ENCODE measurements at places on chromosomes 7 and 10.

- no peak for DNase-seq
These were observed 6.7 kb downstream of the SLC37A3 start for GRCh38 chr7:140391634-140392033.

- DNase-seq: no peak
These were observed 43.7 kb downstream of the DNAJB9 start for GRCh38 chr7:108613147-108613948.

DNA sequence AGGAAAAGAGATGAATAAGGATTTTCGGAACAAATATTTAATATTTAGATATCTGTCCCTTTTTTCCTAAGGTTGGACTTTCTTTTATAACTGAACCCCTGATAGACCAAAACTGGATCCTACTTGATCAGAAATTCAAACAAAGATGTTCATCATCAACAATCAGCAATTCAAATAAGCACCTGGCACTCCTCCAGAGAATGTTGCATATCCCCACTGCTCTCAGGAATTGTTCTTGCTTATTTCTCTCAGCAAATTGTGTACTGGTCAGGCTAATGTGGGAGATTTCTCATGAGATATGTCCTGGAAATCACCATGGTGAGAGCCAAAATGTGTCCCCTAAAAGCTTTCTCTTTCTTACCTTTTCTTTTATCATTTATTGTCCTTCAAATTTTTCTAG is 40.3 kb upstream of the LHFPL3 start:
- DNase-seq: no peak

DNA sequence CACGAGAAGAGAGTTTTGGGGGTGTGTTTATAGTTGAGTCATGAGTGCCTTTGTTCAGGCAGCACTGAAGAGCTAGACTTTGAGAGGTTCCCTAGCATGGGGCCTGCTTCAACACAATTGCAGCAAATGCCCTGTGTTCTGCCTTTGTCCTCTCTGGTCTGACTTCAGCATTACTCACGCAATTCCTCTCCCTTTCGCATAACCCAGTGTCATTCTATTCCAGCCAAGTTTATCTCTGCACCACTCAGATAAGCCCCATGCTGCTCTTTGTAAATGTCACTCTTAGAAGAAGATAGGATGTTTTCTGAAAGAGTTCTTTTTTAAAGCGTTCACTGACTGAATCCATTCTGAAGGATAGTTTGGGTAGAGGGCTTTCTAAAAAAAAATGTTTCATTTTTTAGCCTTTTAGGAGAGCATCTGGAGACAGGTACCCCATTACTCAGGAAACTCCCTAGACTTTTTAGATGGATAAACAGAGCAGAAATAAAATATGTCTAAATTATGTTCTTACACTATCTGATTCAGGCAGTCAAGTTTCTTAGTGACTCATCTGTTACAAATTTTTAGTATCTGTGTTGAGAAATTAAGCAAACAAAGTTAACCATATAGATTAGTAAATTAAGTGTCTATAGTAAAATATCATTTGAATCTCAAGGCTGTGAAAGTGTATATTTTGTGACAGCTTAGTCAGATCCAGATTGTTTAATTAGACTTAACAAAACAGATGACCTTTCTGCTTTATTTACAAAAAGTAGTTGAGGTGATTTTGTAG is 318.5 kb downstream of the GPR158 start:
- no peak for DNase-seq

GRCh38 chr7:95772298-95772770 is at the start of gene DYNC1I1:
TSS of gene DYNC1I1 (plus strand) at chr7:95772554. CDS start at chr7:95804730, 32,176 bp downstream.
- DNase-seq: peak; percentile 71

- no peak for DNase-seq
These were observed 15.9 kb upstream of the ACBD5 start for GRCh38 chr10:27256299-27257189.

DNA sequence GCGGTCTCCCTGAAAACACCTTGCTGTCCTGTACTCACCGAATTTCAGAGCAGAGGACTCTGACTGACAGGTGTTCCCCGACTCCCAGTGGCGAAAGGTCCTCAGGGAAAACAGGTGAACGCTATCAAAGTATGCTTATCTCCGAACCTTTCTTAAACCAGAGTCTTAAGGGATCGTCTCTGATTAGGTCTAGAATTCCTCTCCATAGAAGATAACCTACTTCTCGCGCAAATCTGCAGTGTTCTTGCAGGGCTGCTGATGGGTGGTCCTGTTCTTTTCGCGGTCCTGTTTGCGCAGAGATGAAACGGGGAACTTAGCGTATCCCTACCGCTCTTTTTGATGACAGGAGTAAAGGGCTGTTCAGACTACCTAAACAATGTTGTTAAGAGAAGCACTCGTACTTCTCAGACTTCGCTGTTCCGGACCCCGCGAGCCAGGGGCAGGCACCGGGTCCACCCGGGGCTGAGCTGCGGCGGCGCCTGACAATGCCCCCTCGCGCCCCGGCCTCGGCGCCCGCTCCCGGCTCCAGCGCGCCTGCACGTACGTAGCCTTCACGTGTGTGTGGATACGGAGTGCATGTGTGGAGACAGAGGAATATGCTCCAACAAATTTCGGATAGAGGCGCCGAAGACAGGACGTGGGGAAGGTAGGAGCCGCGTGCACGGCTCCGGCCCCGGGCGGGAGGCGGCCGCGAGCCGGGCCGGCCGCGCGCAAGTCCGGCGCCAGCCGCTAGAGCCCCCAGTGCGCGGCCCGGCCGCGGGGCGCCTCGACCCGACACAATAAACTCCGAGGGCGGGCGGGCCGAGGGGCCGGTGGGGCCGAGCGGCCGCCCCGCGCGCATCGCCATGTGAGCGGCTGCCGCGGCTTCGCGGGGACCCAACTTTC is 766 bp upstream of the ZMYND11 start:
- DNase-seq: no peak

DNA sequence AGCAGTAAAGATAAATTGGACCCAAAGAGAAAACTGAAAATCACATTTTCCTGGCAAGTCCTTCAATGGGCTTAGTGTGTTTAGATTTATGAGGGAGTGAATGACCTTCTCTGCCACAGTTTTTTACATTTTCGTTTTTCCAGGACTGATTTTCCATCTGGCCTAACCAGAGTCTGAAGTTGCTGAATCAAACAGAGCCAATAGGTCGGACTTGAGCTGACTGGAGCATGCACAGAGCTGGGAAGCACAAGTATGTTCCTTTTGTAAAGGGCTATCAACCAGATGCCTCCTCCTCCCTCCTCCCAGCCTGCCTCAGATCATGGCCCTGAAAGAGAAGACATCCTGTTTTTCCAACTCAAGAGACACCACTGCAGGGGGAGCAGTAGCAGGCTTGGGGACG is 126.0 kb upstream of the ANKRD1 start:
- no peak for DNase-seq

DNA sequence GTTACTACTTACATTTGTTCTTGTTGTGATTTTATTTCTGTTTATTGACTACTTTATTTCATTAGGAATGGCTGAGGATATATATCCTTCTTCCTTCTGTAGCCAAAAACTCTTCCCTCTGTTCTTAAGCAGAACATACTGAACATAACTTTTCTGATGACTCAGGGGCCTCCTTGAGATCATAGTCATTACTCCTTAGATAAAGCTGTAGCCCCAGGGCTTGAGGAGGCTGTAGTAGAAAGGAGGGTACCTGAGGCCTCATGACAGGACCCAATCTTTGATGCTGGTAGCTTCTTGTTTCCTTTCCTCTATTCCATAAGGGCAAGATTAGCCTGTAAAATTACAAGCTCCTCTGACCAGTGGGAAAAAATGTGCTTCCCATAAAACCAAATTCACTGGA is 41.2 kb upstream of the FGFR2 start:
- no peak for DNase-seq

GRCh38 chr7:40584667-40585433 is 450.0 kb downstream of the SUGCT start:
- no peak for DNase-seq

DNA sequence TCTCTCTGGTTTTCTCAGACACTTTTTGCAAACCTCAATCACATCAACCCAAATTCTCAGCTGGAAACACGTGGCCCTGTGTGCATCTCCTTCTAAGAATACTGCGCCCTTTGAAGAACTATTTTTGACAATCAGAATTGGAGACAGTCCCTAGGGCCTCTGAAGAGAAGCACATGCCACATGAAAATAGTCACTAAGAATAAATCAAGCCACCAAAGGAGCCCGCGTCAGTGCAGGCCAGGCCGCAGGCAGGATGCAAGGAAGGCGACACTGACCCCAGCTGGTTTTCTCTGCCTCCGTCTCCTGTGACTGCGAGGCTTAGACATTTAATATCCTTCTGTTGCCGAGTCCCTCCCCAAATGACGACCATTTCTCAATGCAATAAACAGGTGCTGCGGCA is 88.0 kb upstream of the ADAM12 start:
- DNase-seq: no peak

DNA sequence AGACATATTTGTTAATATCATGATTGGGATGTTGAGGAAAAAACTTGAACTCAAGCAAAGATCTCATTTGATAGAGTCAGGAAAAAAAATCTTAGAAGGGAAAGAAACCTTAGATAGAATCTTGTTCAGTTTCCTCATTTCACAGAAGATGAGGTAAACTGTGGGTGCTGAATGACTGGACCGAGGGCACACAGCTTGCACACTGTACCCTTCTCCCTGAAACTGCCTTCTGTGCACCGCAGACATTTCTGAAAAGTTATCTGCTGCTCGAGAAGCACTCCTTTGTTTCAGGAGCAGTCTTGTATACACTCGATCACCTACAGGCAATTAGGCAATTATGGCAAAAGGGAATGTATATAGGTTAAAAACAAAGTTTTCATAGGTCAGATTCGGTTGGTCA is 167.4 kb downstream of the SKAP2 start:
- no peak for DNase-seq

All from amygdala (tissue), 56 donors.